ENCODE measurements at places on chromosomes 11 and 22.

- DNase-seq, result no peak
These were observed 1064.9 kb upstream of the TENM4 start for GRCh38 chr11:80505771-80506170.

DNA sequence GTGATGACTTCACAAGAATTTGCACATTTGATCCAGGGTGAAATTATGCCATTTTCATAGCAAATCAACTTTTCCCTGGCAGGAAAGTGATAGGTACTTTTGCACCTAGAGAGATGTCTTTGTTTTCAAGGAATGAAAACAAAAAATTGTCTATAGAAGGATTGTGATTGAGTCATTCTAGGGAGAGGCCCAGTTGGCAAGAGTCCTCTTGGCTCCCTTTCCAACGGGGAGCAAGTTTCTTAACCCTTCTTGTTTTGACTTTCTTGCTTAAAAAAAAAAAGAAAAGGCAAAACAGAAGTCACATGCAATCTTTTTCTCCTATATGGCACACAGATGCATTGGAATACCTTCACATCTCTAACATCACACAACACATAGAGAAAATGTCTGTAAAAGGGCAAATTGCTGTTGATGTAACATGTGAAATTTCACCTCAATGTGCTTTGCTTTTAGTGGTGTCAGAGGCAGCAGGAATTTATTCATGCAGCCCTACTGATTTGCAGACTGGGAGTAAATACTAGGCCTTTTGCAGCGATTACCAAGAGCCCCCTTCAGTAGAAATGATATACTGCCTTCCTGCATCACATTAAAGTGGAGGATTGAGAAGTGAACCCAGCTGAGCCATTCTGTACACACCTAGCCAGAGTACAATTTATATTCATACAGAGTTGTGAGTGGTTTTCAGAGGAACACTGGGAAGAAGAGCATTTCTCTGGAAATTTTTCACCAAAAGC, 290.7 kb upstream of the MPPED2 start:
- no peak for DNase-seq

- peak; percentile 15 for DNase-seq
These were observed 133.4 kb downstream of the DCDC1 start for GRCh38 chr11:31236143-31236542.

- DNase-seq, result no peak
These were observed 17.4 kb upstream of the EI24 start for GRCh38 chr11:125551835-125552342.

DNA sequence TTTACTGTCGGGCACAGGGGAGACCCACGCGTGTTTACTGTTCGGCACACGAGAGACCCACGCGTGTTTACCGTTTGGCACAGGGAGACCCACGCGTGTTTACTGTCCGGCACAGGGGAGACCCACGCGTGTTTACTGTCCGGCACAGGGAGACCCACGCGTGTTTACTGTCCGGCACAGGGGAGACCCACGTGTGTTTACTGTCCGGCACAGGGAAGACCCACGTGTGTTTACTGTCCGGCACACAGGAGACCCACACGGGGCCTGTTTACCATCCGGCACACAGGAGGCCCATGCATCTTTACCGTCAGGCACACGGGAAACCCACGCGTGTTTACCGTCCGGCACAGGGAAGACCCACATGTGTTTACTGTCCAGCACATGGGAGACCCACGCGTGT, 525.1 kb downstream of the BRD1 start:
- DNase-seq, result no peak
